GM18507 (cell line): ENCODE measurements at places on chromosomes 3 and 15.

- no peak for DNase-seq
Measured at GRCh38 chr15:100738614-100739013, 136.2 kb downstream of the ASB7 start.

DNA sequence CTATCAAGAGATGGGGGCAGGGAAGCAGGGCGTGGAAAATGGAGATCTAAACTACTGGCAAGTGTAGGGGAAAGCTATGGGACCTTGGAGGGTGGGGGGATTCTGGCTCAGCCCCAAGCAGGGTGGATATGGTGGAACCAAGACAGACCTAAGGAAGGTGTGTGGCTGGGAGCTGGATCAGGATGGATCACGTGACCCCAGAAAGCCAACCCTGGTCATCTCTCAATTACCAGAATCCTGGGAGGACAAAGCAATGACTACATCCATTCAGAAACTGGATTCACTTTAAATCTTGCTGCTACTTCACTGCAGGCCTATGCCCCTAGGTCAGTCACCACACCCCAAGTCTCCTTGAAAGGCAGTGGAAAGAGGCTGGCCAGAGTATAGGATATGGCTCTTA is 68.4 kb downstream of the WHAMM start:
- DNase-seq: no peak

- DNase-seq: no peak
Measured at GRCh38 chr15:64105113-64105704, 9.4 kb downstream of the SNX1 start.

DNA sequence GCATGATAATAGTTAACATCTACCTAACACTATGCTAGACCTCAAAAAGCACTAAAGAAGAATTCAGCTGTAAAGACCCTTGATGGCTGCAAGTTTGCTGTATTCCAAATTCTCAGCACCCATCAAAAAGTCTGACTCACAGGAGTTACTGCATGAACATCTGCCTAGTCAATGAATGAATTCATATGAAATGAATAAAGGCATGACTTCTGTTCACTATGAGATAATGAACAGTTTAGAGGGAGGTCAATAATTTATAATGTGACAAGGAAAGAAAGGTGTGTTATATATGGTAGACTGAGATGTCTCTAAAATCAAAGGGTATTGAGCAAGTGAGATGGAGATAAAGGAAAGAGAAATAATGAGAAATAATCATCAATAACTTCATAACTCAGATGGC is 508.2 kb upstream of the TGFBR2 start:
- no peak for DNase-seq

- DNase-seq: no peak
Measured at GRCh38 chr15:85095566-85095965, 113.9 kb downstream of the PDE8A start.

DNA sequence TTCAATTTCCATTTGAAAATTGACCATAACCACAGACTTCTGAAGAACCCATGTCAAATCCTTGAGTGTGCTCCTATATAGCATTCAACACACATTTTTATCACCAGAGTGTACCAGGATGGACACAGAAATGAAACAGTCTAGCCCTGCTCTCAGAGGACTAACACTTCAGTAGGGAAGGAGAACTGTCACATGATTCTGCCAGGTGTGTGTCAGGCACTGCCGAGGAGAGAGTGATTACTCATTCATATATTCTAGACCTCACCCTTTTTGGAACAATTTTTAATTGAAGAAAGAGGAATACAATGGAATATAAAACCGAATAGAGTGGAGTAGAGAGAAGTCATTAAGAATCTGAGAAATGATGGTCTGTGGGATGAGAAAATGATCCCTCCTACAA is 125.8 kb downstream of the ERC2 start:
- no peak for DNase-seq

DNA sequence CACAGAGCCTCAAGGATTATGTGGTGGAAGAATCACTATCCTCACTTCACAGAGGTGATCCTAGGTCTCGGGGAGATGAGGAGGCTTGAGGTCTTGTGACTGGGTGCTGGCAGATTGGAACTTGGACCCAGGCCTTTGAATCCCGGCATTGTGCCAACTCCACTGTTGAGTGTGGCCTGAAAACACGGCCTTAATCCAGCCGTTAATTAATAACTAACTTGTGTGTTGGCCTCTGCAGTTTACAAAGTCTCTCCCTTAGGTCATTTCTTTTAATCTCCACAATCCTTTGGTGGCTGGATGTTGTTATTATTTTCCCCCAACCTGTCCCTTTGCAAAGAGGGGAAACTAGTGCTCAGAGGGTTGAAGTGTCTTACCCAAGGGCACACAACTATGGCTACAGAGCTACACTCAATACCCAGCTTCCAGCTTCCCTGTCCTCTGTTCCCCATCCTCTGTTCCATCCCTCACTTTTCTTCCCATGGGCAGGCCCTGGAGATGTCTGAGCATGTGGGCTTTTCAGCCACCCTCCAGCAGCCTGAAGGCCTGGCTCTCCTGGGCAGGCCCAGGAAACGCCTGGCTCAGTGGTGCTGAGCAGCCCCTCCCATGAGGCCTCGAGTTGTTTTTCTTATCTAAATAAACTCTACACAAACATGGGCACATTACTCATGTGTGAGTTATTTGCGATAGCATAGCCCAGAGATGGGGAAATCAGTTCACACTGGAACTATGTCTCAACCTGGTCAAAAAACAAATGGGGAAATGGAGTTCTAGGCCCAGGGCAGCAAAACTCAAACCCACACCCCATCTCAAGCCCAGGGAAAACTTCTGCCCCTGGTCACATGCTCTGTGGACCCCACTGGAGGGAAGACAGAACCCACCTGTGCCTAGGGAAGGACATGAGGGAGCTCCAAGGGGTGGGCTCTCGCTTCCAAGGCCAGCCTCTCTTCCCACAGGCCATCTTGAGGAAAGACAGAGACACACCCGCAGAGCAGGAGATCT is 16.8 kb upstream of the SMAD3 start:
- DNase-seq: no peak

DNA sequence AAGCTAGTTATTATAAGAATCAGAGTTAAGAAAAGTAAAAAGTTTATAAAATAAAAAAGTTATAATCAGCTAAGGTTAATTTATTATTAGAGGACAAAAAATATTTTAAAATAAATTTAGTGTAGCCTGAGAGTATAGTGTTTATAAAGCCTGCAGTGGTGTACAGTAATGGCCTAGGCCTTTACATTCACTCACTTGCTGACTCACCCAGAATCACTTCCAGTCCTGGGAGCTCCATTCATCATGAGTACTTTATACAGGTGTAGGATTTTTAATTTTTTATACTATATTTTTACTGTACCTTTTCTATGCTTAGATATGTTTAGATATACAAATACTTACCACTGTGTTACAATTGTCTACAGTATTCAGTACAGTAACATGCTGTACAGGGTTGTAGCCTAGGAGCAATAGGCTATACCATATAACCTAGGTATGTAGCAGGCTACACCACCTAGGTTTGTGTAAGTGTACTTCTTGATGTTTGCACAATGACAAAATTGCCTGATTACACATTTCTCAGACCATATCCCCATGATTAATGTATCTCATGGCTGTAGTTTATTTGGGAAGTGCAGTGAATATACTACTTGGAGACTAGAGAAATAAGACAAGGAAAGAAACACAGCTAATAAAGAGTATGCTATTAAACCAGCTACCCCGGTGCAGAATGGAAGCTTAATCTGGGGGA is 101.9 kb upstream of the GALNT15 start:
- DNase-seq: no peak

GRCh38 chr15:79598639-79599038 is 166.5 kb downstream of the MINAR1 start:
- DNase-seq: no peak

DNA sequence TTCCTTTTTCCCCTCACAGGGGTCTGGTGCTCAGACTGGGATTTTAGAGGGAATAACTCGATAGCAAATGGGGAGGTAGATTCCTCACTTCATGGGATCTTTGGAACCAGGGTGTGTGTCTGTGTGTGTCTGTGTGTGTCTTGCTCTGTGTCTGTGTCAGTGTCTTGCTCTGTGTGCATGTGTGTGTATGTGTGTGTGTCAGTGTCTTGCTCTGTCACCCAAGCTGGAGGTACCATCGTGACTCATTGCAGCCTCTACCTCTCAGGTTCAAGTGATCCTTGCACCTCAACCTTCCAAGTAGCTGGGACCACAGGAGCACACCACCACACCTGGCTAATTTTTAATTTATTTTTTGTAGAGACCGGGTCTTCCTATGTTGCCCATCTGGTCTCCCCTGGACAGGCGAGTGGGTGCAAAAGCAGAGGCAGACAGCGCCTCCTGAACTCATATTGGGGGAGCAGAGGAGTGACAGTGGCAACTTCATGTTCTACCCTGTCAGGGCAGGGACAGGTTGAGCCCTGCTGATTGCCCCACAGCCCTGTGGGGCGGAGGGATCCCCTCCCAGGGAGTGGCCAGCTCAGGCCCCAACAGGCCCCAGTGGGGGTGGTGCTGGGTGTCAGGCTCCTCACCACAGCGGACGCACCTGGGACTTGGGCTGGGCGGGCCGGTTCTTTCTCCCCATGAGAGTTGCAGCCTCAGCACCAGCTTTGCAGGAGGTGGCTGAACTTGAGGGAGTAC is 10.4 kb upstream of the SEMA4B start:
- no peak for DNase-seq

GRCh38 chr3:69400683-69401082 is 14.8 kb upstream of the FRMD4B start:
- no peak for DNase-seq
